ENCODE measurements at places on chromosomes 2 and 18.

GRCh38 chr2:8421658-8422449 lies 260.0 kb upstream of the ID2 start:
- ATAC-seq, result no peak

- no peak for ATAC-seq
These were observed 7.1 kb upstream of the CRYGC start for GRCh38 chr2:208136716-208137094.

DNA sequence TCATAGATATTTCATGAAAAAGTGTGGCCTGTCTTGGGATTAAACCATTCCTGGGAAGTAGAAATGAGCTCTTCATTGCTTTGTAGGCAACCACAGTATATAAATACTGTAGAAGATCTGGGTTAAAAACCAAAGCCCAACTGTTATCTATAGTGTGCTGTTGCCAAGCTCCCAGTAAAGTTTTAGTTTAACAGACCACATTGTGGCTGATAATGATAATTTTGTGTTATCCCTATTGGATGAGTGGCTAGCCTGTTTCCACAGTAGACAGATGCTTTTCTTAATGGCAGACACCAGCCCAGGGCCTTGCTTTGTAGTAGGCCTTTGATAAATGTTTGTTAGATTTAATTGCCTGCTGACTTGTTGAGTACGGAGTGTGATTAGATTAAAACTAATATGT lies 52.1 kb downstream of the FMNL2 start:
- ATAC-seq, result no peak

DNA sequence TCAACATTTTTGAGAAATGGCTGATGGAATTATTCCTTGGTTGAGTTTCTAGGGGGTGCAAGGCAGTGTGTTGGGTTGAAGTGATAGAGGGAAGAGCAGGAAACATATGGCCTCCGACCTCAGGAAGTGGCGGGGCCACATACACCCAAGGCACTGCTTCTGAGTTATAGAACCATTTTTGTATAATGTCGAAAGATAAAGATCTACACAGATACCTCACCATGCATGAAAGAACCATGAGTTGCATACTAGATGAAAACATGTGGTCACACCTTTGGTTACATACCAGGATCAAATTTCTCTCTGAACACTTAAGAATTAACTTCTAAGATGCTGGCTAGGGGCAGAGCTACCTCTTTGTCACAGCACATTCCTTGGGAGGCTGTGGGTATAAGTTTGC lies 23.2 kb downstream of the LAMA3 start:
- ATAC-seq, result no peak

DNA sequence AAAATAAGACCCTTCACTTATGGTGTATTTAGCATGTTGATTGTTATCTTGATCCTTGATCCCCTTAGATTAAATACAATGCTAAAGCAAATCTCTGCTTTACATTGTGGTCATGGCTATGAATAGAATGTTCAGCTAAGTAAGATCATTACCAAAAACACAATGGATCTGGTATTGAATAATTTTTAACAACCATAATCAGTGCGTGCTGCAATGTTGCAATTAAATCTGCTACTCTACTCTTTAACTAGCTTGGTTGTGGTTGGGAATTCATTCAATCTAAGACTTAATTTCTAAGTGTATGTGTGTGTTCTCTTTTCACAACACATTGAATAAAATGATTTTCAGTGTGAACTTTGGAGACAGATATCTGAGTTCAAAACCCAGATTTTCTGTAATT lies 442.5 kb upstream of the ZNF804A start:
- no peak for ATAC-seq

- ATAC-seq, result no peak
These were observed 732.3 kb upstream of the CELF4 start for GRCh38 chr18:38297910-38298309.

GRCh38 chr2:147860009-147860408 lies 15.2 kb downstream of the ACVR2A start:
- ATAC-seq, result no peak

DNA sequence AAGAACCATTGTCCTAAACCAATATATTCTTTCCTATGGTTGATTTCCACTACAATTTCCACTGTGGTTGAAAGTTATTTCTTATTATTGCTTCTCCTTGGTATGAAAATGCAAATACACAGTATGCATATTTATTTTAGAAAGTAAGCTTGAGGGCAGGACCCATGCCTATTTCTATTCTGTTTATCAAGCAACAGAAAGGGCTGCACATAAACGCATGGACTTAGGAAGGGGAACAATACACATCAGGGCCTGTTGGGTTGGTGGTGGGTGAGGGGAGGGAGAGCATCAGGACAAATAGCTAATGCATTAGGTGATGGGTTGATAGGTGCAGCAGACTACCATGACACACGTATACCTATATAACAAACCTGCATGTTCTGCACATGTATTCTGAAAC lies 20.7 kb downstream of the SLC4A3 start:
- ATAC-seq, result no peak
